ENCODE measurements at places on chromosomes 2 and 18.

- DNase-seq, result no peak
Measured at GRCh38 chr18:63161032-63161760, 158.4 kb downstream of the BCL2 start.

- no peak for DNase-seq
Measured at GRCh38 chr18:62499263-62499650, 23.6 kb upstream of the ZCCHC2 start.

- no peak for DNase-seq
Measured at GRCh38 chr2:226799976-226800940, 638 bp upstream of the IRS1 start.

GRCh38 chr2:232438951-232439757, 16.8 kb upstream of the ALPI start:
- no peak for DNase-seq

DNA sequence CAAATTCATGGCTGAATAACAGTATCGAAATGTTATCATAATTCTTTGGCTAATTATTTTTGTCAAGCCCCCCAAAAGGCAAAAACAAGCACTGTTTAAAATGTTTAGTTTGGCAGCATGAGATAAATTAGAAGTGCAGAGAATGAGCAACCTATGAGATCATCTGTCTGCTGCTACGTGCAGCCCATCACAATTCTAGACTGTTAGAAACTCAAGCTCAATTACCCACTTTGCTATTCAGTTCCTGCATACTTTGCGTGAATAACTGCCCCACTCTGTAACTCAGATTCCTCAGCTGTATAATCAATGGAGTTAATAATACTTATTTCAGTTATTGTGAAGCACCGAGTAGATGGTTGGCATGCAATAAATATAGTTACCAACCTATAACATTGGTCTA, 1181.9 kb downstream of the DPP10 start:
- no peak for DNase-seq

- no peak for DNase-seq
Measured at GRCh38 chr2:85886590-85886989, 2.2 kb downstream of the ST3GAL5 start.

GRCh38 chr2:230644356-230644935, 68.2 kb upstream of the CAB39 start:
- DNase-seq, result no peak

GRCh38 chr18:36158266-36158867, 28.7 kb downstream of the ELP2 start:
- no peak for DNase-seq

DNA sequence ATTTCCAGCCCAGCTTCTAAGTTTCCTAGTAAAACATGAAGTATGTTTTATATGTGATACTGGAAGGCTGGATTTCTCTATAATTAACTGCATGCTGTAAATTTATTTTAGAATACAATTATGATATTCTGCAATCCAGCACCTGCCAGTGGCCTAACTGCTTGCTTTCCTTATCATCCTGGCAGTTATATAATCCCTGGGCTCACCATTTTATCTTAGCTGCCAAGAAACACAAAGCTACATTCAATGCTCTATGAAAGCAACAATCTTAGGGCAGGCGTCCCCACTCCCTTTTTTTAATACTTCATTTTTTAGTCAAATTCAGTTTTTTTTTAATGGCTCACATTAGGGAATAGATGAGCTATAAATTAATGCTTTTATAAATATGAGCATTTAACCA, 38.4 kb upstream of the UBXN4 start:
- DNase-seq, result no peak

- no peak for DNase-seq
Measured at GRCh38 chr2:74457549-74458131, 598 bp upstream of the WBP1 start.

DNA sequence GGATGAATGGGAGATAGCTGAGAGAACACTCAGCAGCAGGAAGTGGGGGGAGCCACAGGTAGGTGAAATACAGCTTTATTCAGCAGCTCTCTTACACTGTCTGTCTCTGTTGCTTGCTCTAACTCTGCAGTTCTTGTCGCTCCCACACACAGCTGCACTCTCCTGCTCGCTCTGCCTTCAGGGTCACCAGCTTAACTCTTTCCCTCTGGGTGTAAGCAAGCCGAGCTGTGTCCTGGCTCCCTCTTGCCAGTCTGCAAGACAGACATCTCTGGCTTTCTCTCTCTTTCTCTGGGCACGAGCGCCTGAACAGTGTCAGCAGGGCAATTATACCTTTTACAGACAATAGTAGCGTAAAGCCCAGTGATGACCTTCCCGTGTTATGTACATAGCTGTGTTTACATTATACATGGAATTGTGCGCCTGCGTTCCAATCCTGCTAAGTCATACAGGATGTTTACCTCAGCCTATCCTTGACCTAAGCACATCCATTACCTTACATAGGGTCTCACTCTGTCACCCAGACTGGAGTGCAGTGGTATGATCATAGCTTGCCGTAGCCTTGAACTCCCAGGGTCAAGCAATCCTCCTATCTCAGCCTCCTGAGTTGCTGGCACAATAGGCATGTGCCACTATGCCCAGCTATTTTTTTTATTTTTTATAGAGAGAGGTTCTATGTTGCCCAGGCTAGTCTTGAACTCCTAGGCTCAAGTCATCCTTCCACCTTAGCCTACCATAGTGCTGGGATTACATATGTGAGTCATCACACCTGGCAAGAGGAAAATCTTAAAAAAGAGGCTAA, 57.8 kb upstream of the CHN1 start:
- no peak for DNase-seq

DNA sequence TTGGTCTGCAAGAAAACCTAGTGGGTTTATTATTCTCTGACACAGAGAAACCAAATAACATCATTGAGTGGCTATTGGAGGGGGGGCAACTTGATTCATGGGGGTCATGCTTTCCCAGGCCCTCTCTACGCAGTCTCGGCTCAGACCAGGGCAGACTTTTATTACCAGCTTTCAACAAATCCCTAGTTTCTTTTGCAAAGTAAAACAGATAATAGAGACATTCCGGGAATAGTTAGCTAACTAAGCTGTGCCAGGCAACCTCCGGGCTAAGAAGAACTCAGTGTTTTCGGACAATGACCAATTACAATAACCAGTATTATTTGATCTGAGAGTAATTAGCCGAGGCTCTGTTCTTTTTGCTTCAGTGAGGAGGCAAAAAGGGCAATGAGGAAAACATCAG, 66.3 kb downstream of the CDK15 start:
- no peak for DNase-seq

- no peak for DNase-seq
Measured at GRCh38 chr18:74517236-74517630, 17.1 kb upstream of the CNDP1 start.

GRCh38 chr2:29485631-29486030, 370.4 kb downstream of the CLIP4 start:
- DNase-seq, result no peak

- DNase-seq, result no peak
Measured at GRCh38 chr2:115560666-115561065, 1118.2 kb downstream of the DPP10 start.

All from cortex of kidney (tissue), 1 donor.